Activated naive CD4-positive, alpha-beta T cell treated with anti-CD3 and anti-CD28 coated beads, Interleukin-2, amount 50 U/mL, for 72 hours (primary cell): ENCODE measurements at places on chromosomes 11 and 22.

DNA sequence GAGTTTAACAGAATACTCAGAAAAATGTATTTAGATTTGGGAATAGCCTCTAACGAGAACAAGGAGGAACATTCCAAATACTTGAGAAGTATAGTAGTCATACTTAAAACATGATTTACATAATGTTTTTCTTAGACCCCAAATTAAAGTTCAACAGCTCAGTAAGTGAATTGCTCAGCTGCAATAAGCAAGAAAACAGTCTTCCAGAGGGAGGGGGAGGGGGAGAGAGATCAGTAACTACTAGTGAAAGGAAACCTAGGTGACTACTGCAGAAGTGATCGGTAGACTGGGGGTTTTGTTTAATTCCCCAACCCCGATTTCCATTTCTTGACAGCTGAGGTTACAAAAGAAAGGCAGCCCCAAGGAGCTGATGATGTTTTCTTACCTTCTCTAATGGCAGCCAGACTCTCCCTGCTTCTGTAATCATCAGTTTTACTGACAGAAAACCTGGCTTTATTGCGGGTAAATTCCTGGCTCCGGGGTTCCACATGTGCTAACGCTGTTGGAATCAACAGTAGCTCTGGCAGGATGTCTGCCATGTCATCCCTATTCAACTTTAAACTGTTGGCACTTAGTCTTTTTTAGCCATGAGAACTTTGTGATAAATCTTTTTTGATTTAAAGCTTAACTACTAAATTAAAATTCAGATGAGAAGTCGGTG lies 82.4 kb upstream of the BIRC3 start:
- no peak for DNase-seq

DNA sequence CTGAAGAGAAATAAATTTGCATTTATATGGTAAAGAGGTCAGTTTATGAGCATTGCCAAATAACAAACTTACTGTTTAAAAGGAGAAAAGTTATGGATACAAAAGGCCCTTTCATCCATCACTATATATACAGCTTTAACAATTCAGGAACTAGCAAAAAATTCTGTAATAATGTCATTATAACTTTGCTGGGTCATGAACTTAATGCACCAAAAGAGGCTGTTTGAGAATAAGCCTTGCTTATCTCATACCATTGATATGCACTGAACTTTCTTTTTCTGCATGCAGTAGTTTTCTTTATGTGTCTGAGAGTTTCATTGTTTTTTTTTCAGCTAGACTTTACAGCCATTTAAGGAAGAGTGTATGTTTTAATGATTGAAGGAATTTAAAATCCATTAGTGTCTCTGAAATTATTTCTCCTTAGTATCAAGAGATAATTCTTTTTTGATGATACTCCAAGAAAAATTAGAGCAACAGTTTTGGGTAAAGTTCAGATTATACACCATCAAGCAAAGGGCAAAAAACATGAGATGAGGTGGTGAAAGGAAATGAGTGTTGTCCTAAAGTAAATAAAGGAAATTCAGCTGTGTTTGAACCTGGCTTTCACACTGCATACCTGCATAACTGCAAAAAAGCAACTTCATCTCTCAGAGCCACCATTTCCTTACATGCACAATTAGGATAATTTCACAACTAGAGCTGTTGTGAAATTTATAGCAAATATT lies 188.2 kb upstream of the ANO3 start:
- DNase-seq = no peak

DNA sequence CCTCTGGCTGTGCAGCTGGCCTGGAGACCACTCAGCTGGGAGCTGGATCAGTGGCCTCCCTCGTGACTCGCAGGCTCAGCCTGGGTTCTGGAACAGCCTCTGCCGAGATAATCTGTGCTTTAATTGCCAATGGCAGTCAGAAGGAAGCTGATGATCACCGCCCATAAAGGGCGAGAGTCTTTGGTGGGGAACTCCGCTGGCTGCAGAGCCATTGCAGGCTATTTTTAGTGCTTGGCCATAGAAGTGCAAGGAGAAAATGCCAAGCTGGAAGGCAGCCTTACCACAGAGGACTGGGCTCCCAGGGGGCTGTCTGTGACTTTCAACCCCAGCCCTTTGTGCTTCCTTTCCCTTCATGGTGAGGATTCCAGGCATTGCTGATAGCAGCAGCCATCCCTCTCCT lies 62.2 kb upstream of the TENM4 start:
- DNase-seq = no peak

DNA sequence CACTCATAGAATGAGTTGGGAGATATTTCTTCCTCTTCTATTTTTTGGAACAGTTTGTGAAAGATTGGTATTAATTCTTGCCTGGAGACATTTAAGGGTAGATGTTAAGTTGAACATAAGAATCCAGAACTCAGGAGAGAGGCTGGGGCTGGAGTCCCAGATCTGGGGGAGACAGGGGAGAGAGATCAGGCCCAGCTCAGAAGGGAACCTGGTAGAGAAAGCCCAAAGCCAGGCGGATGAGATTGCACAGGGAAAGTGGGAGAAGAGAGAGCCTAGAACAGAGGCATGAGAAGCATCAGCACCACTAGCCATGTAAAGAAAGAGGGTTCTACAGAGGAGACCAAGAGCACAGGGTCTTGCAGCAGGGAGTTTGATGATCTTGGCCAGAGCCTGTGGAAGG lies 13.0 kb upstream of the GNAZ start:
- no peak for DNase-seq
